ENCODE measurements at places on chromosomes 7 and 10.

DNA sequence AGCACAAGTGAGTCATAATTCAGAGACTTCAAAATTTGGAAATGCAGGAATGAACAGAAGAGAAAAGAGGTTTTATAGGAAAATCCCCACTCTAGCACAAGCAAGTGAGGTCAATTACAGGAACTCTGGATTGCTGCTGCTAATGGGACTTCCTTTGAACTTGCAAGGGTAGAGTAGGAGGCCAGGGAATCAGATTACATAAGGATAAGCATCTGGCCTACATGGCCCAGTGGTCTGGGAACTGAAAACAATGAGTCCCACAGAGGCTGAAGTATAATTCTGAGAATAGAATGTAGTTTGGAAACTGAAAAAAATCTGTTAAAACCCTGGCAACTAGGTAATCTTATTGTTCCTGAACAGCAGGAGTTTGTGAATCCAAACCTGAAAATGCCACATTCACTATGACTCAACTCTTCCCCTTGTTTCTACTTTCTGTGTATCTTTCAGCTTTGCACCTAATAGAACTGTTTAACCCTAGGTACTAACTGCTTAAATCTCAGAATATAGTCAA is 66.5 kb downstream of the CTNNA3 start:
- DNase-seq: peak; percentile 44

- DNase-seq: no peak
These were observed 422.2 kb upstream of the MTPN start for GRCh38 chr7:136399385-136399784.

- no peak for DNase-seq
These were observed 72.0 kb upstream of the ANK3 start for GRCh38 chr10:60461688-60462087.

- DNase-seq: no peak
These were observed 596.5 kb downstream of the NXPH1 start for GRCh38 chr7:9029681-9030530.

GRCh38 chr7:141679014-141679413 is 23.0 kb downstream of the DENND11 start:
- no peak for DNase-seq

DNA sequence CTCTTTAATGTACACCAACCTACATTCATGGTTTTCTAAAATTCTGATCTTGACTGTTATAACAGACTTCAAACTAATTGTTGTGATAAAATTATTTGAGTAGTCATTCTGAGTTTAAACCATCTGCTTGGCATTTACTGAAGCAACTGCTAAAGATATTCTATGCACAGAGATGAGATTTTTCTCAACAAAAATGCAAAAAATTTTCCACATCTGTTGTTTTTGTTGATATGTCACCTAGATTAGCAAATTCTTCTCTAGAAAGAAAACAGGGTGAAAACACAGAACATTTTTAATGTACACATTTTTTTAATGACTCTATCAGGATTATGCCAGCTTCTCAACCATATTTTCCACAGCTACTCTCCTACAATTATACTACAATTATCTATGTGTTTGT is 42.7 kb downstream of the ARHGAP12 start:
- DNase-seq: peak; percentile 9

GRCh38 chr7:150360363-150361058 is 8.1 kb upstream of the REPIN1 start:
- no peak for DNase-seq

DNA sequence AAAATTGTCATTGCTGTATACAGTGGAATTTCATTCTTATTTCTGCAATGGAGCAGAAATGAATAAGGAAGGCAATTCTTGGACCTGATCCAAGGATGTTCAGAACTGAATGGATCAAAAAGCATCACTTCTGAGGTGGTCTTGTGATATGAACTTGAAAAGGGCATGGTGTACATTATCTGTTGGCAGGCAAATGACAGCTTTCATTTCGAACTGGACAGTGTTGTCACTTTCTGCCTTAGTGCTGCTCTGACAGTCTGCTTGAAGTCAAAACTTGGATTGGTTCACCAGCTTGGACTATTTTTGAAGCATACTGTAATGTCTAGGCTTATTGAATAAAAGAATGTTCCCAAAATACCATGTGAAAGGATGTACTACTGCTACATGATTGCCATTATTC is 52.0 kb downstream of the VCL start:
- peak; percentile 44 for DNase-seq

DNA sequence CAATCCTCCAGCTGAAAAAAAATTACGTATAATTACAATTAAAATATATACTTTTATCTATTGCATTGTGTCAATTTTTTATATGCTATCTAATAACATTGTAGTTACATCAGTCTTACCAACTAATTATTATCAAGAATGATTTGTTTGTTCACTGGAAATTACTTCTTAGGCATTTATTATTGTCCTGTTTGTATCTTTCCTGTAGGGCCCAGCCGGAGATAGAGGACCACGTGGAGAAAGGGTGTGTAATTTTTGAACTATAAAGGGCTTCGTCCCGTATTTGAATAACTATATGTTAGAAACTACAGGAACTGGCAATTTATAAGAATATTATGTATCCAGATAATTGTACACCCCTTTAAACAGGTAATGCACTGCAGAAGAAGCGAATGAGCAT is 4.1 kb downstream of the COL1A2 start:
- DNase-seq: peak; percentile 32

DNA sequence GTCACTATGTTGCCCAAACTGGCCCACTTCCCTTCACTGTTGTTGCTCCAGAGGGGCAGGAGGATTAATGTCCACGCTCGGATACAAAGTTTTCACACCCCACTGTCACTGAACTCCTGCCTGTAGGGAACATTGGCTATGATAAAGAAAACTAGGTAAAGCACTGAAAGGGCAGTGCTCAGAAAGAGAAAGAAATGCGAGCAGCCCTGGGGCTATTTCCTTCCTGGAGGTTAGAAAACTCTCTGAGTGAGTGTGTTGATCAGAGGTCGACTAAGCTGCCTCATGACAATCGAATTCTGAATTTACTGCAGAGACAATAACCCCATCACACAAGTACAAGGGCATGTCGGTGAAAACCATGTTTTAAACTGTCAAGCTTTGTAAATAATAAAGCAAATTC is 227.2 kb upstream of the PITRM1 start:
- peak; percentile 43 for DNase-seq

DNA sequence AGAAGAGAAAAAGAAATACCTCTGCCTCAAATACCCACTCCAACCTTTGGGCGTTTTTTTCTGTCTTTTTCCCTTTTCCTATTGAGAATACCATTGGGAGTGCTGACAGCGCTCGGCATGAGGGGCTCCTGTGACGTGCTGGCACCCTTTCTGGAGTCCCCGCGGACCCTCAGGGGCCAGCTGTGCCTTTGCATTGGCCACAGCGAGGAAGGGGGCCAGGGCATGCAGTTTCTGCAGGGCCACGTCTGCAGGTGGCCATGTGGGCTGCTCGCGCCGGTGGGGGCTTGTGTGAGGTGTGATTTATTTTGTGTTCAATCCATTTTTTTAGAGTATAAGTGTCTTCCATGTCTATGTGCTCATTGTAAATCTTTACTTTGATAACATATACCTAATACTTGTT is 57.4 kb downstream of the INPP5A start:
- no peak for DNase-seq

DNA sequence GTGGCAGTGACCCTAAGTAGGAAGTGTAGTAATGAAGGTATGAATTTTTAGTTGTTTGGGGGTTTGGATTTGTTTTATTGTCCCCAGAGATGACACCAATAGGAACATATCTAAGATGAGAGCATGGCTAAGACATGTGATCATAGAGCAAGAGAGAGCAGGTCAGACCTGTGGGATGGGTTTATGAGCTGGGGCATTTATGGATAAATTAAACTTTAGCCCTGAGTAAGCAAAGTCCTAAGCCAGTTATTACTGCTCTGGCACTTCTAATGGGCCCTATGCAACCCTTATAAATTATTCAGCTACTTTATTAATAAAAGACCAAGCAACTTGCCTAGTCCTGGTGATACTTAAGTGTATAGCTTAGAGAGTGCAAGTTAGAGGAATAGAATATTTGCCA is 85.1 kb downstream of the LRRC4 start:
- peak; percentile 12 for DNase-seq

- peak; percentile 37 for DNase-seq
These were observed 871.7 kb downstream of the LRMDA start for GRCh38 chr10:76302961-76303630.

GRCh38 chr7:130371046-130371445 is 9.2 kb upstream of the CPA1 start:
- DNase-seq: peak; percentile 75

DNA sequence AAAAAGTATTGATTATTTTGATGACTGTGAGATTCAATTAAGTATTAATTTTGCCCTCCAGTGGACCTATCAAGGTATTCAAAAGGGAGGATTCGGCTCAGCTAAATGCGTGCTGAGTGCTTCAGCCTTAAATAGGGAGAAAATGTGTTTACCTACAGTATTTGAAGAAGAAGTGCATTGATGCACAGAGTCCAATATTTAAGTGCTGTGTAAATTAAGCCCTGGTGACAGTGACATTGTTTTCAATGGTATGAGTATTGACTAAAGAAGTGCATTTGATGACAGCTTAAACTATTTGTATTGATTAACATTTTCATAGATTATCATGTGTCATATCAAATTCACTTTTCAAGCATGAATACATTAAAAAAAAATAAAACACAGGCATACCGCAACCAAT is 106.6 kb downstream of the POU6F2 start:
- no peak for DNase-seq

Data from EH (cell line).